NCI-H446 (cell line): ENCODE measurements at places on chromosomes 12 and 14.

- no peak for DNase-seq
Observed at GRCh38 chr14:76773188-76773885, 12.1 kb downstream of the VASH1 start.

GRCh38 chr12:84421103-84421502, 491.5 kb downstream of the SLC6A15 start:
- no peak for DNase-seq

GRCh38 chr14:96143906-96144305, 60.7 kb upstream of the BDKRB2 start:
- no peak for DNase-seq

DNA sequence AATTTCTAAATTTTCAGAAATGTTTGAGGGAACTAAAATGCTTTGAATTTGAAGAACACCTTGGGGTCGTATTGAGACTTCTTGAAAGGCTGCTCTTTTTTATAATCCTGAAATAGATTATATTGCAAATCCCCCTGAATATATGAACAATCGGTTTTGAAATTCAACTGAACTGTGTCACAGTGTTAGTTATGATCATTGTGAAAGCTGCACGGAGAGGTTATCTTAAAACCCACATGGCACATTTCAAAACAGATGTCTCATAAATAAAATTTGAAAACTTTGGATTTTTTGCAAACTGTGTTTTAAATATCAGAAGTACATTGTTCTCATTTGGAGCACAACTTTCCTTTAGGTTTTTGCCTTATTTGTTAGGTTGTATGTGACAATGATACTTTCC, 218.4 kb downstream of the TMEM117 start:
- no peak for DNase-seq

DNA sequence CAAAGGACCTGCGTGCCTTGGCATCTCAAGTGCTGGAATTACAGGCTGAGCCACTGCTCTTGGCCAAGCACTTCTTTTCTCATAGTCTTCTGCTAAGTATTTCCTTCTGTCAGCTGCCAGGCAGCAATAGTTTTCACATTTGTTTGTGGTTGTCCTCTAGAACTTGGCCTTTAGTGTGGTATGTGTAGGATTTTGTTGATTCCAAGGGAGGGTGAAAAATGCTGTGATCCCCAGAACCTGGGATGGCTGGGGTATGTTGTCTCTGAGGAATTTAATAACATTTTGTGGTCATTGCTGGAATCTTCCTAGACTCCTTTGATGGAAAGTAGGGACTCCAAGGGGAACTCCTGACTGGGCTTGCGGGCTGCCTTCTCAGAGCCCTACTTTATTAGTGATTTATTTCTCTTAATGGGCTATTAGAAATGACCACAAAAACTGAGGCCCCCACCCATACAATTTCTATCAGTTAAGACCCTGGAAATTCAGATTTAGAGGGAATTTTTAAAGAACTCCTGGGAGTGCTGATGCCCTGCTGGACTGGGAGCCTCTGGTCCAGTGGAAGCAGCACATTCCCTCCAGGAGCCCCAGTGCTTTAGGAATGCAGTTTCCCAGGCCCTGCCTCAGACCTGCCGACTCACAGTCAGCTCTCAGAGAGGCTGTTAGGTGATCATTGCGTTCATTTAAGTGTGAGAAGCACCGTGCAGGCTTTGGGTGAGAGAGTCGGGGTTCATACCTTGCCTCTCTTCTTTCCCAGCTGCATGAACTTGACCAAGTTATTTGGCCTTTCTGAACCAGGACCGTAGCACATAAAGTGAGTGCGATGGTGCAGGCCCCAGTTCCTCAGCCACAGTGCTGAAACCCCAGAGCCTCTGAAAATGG, 22.7 kb downstream of the TRAF3 start:
- no peak for DNase-seq

DNA sequence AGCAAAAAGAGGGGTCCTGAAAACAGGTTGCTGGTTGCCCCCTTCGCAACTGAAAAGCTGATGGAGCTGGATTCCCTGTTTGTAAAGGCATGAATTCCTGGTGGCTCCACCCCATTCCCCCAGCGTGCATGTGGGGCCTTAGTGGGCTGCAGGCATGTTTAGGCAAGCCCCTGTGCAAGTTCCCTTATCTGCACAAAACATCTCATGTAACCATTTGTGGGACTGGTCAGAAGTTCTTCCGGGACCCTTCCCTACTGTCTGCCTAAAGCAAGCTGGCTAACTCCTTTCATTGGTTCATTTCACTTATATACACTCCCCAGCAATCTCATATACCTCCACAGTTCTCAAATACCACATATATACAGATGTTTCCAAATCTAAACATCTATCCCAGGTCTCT, 24.0 kb upstream of the HIGD1C start:
- DNase-seq: no peak

DNA sequence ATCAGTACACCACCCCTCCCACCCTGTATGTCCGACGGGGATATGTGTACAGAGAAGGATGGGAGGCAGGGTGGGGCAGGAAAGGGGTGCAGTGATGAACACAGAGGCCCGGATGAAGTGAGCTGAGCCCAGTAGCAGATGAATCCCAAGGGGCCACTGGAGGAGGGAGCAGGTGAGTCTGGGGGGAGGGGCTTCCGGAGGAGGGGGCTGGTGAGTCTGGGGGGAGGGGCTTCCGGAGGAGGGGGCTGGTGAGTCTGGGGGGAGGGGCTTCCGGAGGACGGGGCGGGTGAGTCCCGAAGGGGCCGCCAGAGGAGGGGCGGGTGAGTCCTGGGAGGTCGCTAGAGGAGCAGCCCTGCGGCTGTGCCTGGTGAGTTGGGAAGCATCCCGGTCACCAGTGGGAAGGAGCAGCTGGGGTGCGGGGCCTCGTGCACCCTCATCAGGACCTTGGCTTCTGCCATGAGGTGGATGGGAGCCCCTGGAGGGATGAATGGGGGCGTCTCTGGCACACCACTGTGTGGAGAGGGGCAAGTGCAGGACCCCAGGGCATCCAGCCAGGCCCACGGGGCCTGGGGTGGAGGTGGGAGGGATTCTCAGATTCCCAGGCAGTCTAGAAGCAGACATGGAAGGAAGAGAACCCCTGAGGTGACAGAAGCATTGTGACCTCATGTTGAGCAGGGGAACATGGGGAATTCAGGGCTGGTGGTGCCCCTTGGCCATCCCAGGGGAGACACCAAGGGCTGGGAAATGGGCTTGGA, 14.0 kb downstream of the BEGAIN start:
- DNase-seq: no peak

- no peak for DNase-seq
Observed at GRCh38 chr14:49962621-49963020, 69.7 kb downstream of the ARF6 start.

DNA sequence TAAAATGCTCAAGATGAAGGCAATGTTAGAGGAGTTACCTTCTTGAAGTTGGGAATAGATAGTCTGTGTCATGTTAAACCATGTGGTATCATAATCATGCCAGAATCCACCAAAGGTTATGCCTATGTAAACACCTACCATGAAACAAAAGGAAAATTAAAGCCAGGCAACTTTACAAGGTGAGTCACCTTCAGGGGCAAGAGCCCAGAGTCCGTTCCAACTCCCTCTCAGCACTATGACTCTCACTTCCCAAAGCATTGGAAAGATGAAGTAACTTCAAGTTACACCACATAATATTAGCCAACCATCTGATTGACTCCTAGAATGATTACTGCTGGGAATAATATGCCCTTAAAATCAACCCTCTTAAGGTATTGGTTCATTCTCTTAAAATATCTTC, 38.5 kb downstream of the CATSPERB start:
- DNase-seq: no peak

GRCh38 chr12:52637299-52637698, 14.7 kb downstream of the KRT2 start:
- no peak for DNase-seq

DNA sequence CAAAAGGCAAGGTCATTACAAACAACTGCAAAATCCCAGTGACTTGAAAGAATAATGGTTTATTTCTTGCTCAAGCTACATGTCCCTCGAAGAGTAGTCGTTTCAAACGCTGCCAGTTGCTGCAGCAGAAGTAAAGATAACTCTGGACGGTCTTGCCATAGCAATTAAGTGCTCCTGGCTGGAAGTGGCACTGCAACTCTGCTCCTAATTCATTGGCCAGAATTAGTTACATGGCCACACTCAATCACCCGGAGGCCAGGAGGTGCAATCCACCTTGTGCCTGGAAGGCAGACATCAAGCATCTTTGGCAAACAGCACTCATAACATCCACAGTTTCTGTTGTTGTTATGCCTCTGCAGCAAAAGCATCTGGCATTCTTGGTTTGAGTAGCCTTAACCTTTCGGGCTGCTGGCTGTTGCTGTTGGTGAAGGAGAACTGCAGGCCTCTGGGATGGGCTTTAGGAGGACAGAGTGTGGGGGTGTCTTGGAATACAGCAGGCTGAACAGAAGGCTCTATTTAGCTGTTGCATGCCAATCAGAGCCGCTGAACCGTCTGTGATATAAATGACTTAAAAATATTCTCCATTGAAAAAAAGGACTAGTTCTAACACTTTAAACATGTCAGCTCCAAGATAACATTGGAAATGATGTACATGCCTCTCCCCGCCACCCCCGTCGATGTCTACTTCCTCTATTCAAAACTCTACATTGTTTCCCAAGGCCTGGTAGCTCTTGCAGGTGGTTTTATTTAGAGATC, 123.5 kb upstream of the DYRK2 start:
- DNase-seq: peak; percentile 21

DNA sequence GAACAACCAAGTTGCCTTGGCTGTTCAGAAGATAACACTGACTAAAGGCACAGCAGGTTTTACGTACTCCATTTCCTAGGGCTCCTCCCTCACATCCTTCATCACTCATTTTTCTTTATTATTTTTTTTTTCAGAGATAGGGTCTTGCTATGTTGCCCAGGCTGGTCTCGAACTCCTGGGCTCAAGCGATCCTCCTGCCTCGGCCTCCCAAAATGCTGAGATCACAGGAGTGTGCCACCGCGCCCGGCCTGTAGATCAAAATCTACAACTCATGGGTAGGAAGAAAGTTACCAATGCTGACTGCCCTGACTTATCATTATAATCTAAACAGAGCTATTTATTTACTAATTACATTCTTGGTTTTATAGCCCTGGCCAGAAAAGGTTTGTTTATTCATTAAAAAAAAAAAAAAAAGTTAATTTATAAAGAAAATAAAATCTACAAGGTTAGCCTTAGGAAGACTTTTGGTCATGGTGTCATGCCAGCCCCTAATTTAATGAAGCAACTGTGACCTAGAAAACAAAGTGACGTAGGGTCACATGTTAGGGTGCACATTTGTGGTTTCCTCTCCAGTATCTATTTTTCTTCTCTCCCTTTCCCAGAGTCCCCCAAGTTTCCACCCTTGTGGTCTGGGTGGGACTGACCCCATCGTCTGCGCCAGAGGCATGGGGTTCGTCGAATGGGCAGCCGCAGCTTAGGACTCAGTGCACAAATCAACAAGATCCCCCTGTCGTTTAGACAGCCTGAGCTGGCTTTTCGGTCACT, 19.0 kb upstream of the FOXN3 start:
- no peak for DNase-seq

DNA sequence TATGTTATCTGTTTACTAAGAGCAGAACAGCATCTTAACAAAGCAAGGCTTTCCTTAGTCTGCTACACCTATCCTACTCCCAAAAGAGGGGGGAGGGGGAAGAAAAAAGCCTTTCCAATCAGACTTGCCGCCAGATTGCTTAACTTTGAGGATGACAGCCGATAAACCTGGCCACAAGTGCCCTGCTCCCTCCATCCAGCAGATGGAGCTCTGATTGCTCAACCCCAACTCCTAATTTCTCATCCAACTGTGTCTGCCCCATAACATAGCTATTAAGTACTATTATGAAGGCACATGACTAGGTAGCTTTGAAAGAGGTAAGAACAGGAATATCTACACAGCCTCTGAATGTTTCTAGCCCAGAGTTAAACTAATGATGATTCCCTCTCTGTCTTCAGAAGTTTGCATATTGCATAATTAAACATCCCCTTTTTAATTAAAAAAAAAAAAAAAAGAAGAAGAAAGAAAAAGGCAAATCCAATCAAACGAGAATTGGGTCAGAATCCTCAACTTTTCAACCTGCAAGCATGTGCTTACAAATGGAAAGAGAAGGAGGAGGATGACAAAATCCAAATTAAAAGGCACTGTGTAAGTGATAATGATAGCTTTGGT, 247.4 kb downstream of the GALC start:
- DNase-seq: peak; percentile 13

DNA sequence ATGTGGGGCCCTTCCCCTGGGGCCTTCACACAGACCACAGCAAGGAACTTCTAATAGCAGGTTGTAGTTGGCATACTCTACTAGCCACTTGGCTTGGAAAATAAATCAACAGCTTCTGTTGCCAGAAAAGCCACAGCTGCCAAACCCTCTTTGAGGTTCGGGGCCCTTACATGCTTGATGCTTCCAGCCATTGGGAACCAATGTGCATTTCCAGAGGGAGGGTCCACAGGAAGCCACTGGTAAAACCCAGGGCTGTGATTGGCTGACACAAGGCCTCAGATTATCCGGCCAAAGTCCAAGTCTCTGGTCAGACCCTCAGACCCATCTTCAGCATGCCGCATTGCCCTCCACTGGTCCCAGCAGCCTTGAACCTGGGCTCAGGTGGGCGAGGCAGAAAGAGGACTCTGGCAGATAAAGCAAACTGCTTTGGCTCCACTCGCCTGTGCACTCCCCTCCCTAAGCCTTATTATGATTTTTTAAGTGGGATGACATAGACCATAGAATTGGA, 214.4 kb downstream of the BCL11B start:
- DNase-seq: no peak

DNA sequence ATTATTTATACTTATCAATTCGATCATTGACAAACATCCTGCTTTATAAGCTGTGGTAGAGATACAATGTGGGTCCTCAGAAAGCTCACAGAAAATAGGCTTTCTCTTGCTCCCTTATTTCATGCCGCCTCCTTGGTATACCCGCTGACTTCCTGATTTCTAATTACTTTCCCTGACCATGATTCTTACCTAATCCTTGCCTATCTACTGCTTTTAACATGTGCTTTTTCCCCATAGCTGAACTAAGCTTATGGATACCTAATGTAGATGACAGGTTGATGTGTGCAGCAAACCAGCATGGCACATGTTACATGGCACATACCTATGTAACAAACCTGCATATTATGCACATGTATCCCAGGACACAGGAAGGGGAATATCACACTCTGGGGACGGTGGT, 65.1 kb downstream of the ITPR2 start:
- no peak for DNase-seq

DNA sequence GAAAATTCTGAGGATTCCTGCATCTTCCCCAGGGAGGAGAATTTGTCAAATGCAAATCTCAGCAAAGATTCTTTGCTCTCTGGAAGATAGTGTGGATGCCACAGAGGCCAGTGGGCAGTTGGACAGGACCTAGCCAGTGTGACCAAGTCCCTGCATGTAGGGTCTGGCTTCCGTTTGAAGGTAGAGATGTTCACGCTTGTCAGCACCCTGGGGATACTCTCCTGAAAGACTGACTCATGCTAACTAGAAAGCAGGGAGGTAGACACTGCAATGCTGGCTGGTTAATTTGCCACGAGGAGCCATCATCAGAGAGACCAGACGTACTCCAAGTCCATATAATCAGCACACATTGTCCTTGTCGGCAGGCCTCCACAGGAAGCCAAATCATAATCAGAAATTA, 130.1 kb downstream of the SAMD4A start:
- DNase-seq: no peak
